ENCODE measurements at places on chromosomes 4 and X. TPM values are rescaled to one million over a fixed set of nuclear protein-coding genes. Genes with fewer than 3 reads are reported as not detected.

DNA sequence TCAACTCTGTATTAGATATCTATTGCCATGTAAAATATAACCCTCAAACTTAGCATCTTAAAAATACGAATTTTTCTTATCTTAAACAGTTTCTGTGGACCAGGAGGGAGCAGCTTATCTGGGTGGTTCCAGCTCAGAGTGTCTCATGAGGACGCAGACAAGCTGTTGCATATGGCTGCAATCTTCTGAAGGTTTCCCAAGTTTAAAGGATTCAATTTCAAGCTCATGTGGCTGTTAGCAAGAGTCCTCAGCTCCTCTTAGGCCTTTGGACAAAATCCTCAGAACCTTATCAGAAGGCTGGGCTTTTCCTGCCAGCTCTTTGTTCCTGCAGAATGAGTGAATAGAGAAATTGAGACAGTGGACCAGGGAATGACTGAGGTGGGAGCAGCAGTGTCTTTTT, 2.8 kb upstream of the CTSO start:
- peaks cover 6% of the 10 kb centered on the region for H3K4me1 ChIP-seq
- H3K27me3 ChIP-seq = no peaks in the 10 kb centered on the region
- DNase-seq = no peak
- no peak overlapping the region for H3K27ac ChIP-seq

- no peaks in the 10 kb centered on the region for H3K36me3 ChIP-seq
- no peak overlapping the region for H3K4me3 ChIP-seq
- peaks cover 17% of the 10 kb centered on the region for H3K4me1 ChIP-seq
- H3K27me3 ChIP-seq = no peaks in the 10 kb centered on the region
- no peak for DNase-seq
Observed at GRCh38 chrX:153564047-153564606, 34.8 kb downstream of the CCNQ start.

GRCh38 chrX:72540318-72540717, 32.3 kb downstream of the HDAC8 start:
- DNase-seq = no peak
- no peak overlapping the region for H3K27ac ChIP-seq
- H3K4me3 ChIP-seq = no peak overlapping the region
- no peaks in the 10 kb centered on the region for H3K4me1 ChIP-seq
- peaks cover 7% of the 10 kb centered on the region for H3K36me3 ChIP-seq

- peak; percentile 24 for DNase-seq
- H3K36me3 ChIP-seq = no peaks in the 10 kb centered on the region
- no peak overlapping the region for H3K4me3 ChIP-seq
- H3K27me3 ChIP-seq = no peaks in the 10 kb centered on the region
Observed at GRCh38 chr4:174423257-174423944, 98.9 kb downstream of the HPGD start.

GRCh38 chr4:13312264-13312663, 171.9 kb downstream of the RAB28 start:
- no peaks in the 10 kb centered on the region for H3K4me1 ChIP-seq
- no peak overlapping the region for H3K4me3 ChIP-seq
- H3K27ac ChIP-seq = no peak overlapping the region

Gene CDS1
- polyA plus RNA-seq = 0.12 TPM
